ENCODE measurements at places on chromosomes 11 and 22. TPM values are rescaled to one million over a fixed set of nuclear protein-coding genes. Genes with fewer than 3 reads are reported as not detected.

CBL gene
- 16.7 TPM for total RNA-seq

OR6M1 gene
- not detected for total RNA-seq

POLR3H gene
- total RNA-seq: 20.4 TPM

POU2F3 gene
- not detected for total RNA-seq

ADAMTS15 gene
- total RNA-seq: 2.5 TPM

C11orf42 gene
- total RNA-seq: not detected

GLYAT gene
- total RNA-seq: 0.25 TPM

SORL1 gene
- 40.6 TPM for total RNA-seq

BIRC3 gene
- 0.74 TPM for total RNA-seq

Measured in temporal lobe (tissue), 4 donors.